ENCODE measurements at places on chromosomes 2 and 18.

- DNase-seq, result no peak
Observed at GRCh38 chr2:138036522-138036921, 72.2 kb downstream of the HNMT start.

DNA sequence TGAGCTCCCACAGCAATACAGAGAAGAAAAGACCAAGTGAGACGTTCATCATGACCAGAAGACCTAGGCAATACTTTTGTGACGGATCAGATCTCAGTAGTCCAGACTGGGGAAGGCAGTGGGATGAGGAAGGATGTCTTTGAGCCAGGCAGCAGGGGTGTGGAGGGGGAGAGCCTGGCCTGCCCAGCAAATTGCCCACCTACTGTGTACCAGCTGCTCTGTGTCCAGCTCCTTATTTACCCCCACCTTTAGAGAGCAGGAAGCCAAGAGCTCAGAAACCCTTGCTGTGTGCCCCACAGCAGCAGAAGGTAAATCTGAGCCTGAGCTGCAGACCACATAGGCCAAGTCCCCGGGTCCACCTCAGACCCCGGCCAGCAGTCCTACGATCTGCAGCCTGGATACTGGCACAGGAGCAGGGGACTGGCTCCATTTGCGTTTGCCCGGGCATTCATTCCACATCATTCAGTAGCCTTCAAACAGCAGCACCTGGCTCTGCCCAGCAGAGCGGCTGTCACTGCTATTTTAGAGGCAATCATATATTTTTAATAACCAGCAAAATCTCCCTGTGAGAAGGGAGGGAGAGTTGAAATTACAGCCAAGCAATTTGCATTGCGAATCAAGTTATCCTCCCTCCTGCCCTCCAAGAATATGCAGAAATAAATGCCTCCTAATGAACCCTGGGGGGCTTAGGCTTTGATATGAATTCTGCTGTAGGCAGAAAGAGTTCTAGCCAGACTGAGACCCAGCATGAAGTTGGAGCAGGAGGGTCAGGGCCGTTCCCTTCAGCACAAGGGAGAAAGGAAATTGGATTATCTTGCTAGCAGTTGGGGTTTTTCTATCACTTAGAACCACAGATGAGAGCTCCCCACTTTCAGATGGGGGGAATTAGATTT is 110.0 kb upstream of the FZD7 start:
- DNase-seq, result no peak

GRCh38 chr2:64273524-64274398 is 129.5 kb upstream of the PELI1 start:
- no peak for DNase-seq

GRCh38 chr2:158432117-158432516 is 24.4 kb downstream of the CCDC148 start:
- no peak for DNase-seq

GRCh38 chr2:10599089-10599488 is 90.7 kb downstream of the NOL10 start:
- DNase-seq, result no peak
